Type B pancreatic cell (in vitro differentiated cells): ENCODE measurements at places on chromosomes 2 and 18.
A peak's percentile ranks its signal among the peaks of the same experiment; 100 is the strongest.

GRCh38 chr2:39517622-39518021, 80.5 kb upstream of the MAP4K3 start:
- H3K27ac ChIP-seq = no peak overlapping the region
- no peaks in the 10 kb centered on the region for H3K27me3 ChIP-seq
- H3K36me3 ChIP-seq = peaks cover 5% of the 10 kb centered on the region
- H3K4me1 ChIP-seq = peaks cover 36% of the 10 kb centered on the region
- no peak for DNase-seq

- no peak overlapping the region for H3K27ac ChIP-seq
- DNase-seq = no peak
- no peaks in the 10 kb centered on the region for H3K4me1 ChIP-seq
- H3K4me3 ChIP-seq = no peak overlapping the region
- peaks cover 6% of the 10 kb centered on the region for H3K27me3 ChIP-seq
These were observed 29.6 kb upstream of the IL37 start for GRCh38 chr2:112881217-112881985.

GRCh38 chr18:46843372-46843771, 73.9 kb downstream of the PIAS2 start:
- H3K27ac ChIP-seq = no peak overlapping the region
- H3K36me3 ChIP-seq = peaks cover 8% of the 10 kb centered on the region
- no peaks in the 10 kb centered on the region for H3K4me1 ChIP-seq
- H3K4me3 ChIP-seq = no peak overlapping the region

DNA sequence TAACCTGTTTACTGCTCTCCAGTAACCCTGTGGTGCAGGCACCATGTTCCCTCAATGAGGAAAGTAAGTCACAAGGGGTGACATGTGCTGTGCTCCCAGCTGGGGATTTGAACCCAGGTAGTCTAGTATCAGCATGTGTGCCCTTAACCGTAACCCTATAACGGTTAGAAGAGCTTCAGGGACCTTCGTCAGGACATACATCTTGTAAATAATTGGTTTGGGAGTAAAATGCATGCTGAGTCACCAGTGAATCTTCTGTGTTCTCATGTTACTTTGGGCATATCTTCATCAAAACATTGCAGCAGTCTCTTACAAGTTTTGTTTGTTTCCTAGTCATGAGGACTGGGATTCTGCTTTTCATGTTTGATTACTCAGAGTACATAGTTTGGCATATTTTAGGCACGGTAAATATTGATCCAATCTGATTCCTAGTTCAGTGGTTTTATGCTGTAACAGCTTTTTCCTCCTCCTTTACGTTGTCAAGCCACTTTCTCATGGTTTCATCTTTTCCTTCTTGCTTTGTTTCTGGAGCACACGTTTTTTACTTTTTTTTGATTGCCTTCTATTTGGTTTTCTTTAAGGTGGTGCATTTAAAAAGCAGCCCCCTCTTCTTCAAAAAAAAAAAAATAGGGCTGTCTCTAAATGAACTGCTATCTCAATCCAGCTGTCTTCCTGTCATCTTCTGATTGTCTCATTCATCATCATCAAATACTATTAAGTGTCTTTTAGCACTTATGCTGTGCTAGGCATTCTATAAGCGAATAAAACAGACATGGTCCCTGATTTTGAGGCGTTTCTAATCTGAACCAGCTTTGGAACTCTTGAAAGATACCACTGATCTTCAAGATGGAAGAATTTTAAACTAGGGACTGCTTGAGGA, 50.4 kb downstream of the CLIP4 start:
- H3K27ac ChIP-seq = no peak overlapping the region
- no peaks in the 10 kb centered on the region for H3K27me3 ChIP-seq
- H3K36me3 ChIP-seq = peaks cover 14% of the 10 kb centered on the region
- H3K4me1 ChIP-seq = peaks cover 16% of the 10 kb centered on the region

DNA sequence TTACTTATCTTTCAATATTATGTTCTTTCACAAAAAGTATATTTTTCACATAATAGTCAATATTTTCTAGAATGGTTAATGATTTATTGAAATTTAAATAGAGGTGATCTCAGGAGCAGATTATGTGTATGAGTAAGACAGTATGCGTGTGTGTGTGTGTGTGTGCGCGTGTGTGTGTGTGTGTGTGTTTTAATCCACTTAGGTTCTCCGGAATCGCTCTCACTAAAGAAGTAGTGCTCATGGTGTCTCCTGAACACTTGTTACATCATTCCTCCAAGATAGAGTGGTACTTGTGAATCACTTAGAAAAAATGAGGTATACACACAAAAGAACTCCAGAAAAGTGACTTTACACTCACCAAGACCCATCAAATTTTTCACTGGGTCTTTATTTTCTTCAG, 91.0 kb upstream of the KCNH7 start:
- no peaks in the 10 kb centered on the region for H3K4me1 ChIP-seq
- no peak for DNase-seq
- H3K27ac ChIP-seq = no peak overlapping the region
- H3K4me3 ChIP-seq = no peak overlapping the region

- H3K27ac ChIP-seq = no peak overlapping the region
- H3K27me3 ChIP-seq = peaks cover 34% of the 10 kb centered on the region
- no peaks in the 10 kb centered on the region for H3K36me3 ChIP-seq
- no peak overlapping the region for H3K4me3 ChIP-seq
These were observed 14.2 kb downstream of the LIMS2 start for GRCh38 chr2:127661072-127661649.

GRCh38 chr2:117755768-117756167, 58.7 kb upstream of the DDX18 start:
- H3K27me3 ChIP-seq = no peaks in the 10 kb centered on the region
- H3K4me1 ChIP-seq = no peaks in the 10 kb centered on the region
- no peak overlapping the region for H3K27ac ChIP-seq
- no peaks in the 10 kb centered on the region for H3K36me3 ChIP-seq
- no peak overlapping the region for H3K4me3 ChIP-seq
- DNase-seq = no peak

- DNase-seq = no peak
- H3K4me1 ChIP-seq = peaks cover 17% of the 10 kb centered on the region
- H3K27me3 ChIP-seq = no peaks in the 10 kb centered on the region
- no peak overlapping the region for H3K27ac ChIP-seq
These were observed 65.8 kb upstream of the SLC35F5 start for GRCh38 chr2:113822087-113822815.

GRCh38 chr2:112136096-112136495, 2.1 kb upstream of the FBLN7 start:
- H3K27ac ChIP-seq = no peak overlapping the region
- no peaks in the 10 kb centered on the region for H3K36me3 ChIP-seq

- peak overlapping the region; percentile 9 for H3K4me3 ChIP-seq
- H3K36me3 ChIP-seq = peaks cover 3% of the 10 kb centered on the region
- no peak for DNase-seq
- peaks cover 19% of the 10 kb centered on the region for H3K4me1 ChIP-seq
- peak overlapping the region; percentile 68 for H3K27ac ChIP-seq
These were observed 110.2 kb downstream of the VAPA start for GRCh38 chr18:10023853-10024570.

GRCh38 chr2:138124521-138124920, 160.2 kb downstream of the HNMT start:
- H3K4me3 ChIP-seq = no peak overlapping the region
- no peaks in the 10 kb centered on the region for H3K36me3 ChIP-seq
- H3K27ac ChIP-seq = no peak overlapping the region
- DNase-seq = no peak
- no peaks in the 10 kb centered on the region for H3K27me3 ChIP-seq
- H3K4me1 ChIP-seq = no peaks in the 10 kb centered on the region

DNA sequence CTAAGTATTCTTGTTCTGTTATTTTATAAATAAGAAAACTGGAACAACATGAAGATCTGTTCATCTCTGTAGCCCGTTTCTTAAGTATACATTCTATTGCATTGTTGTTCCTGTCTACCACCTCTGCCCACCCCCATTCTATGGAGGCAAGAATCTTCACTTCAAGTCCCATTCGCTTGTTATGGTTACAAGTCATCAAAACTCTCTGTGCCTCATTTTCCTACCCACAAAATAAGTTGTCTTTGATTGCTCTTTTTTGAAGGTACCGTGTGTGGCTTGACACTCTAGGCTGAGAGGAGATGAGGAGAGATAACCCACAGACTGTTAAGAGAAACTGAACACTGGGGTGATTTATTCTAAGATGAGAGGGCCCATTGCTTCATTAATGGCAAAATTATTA, 2.9 kb upstream of the EVA1A start:
- peaks cover 54% of the 10 kb centered on the region for H3K4me1 ChIP-seq
- H3K4me3 ChIP-seq = no peak overlapping the region
- peaks cover 35% of the 10 kb centered on the region for H3K27me3 ChIP-seq

DNA sequence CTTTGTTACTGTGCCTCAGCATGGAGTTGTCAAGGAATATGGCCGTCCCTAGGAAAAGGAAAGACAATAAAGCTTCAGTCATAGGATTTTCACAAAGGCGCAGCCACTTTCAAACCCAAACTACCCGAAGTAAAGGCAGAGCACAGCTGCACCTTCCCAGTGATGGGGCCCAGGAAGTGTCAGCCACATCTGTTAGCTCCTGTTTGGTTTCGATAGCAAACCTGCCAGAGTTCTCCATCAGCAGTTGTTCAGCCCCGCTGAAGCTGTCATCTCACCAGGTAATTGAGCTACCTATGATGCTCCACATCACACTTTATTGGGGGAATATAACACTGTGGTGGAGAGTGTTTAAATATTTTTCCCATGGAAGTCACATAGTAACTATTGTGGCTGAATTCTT, 80.7 kb downstream of the LRATD1 start:
- peaks cover 2% of the 10 kb centered on the region for H3K27me3 ChIP-seq
- no peak overlapping the region for H3K4me3 ChIP-seq
- H3K27ac ChIP-seq = no peak overlapping the region
- no peaks in the 10 kb centered on the region for H3K36me3 ChIP-seq
- no peak for DNase-seq
- H3K4me1 ChIP-seq = peaks cover 5% of the 10 kb centered on the region

GRCh38 chr2:76008001-76008702, 297.4 kb upstream of the GCFC2 start:
- DNase-seq = no peak
- H3K27me3 ChIP-seq = no peaks in the 10 kb centered on the region
- H3K4me1 ChIP-seq = no peaks in the 10 kb centered on the region
- H3K4me3 ChIP-seq = no peak overlapping the region
- H3K36me3 ChIP-seq = no peaks in the 10 kb centered on the region

GRCh38 chr2:42345986-42346385, 15.0 kb downstream of the COX7A2L start:
- H3K27me3 ChIP-seq = no peaks in the 10 kb centered on the region
- H3K4me1 ChIP-seq = peaks cover 29% of the 10 kb centered on the region
- no peak overlapping the region for H3K27ac ChIP-seq
- no peak overlapping the region for H3K4me3 ChIP-seq
- no peak for DNase-seq

GRCh38 chr2:469514-469913, 181.6 kb upstream of the ALKAL2 start:
- DNase-seq = no peak
- H3K27ac ChIP-seq = no peak overlapping the region
- H3K27me3 ChIP-seq = peaks cover 31% of the 10 kb centered on the region

DNA sequence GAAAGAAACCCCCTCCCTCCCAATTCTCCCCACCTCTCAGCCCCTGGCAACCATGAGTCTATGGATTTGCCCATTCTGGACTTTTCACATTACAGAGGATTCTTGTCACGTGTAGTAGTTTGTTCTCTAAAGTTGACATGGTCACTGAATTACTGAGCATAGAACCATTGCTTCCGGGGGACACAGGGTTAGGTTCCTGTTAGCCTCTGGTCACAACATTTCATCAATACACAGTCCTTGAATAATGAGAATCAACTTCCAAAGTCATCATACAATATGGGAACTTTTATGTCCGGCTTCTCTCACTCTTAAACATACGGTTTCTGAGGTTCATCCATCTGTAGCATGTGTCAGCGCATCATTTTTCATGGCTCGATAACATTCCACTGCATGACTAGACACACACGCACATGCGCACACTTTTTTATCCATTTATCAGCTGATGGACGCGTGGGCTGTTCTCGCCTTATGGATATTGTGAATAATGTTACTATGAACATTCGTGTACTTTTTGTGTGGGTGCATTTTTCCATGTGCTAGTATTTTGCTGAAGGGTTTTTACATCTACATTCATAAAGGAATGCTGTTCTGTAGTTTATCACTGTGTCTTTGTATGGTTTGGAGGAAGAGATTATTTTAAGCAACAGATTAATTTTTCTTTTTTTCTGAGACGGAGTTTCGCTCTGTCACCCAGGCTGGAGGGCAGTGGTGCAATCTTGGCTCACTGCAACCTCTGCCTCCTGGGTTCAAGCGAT, 48.1 kb downstream of the PARD6G start:
- H3K27me3 ChIP-seq = no peaks in the 10 kb centered on the region
- peak overlapping the region; percentile 66 for H3K27ac ChIP-seq
- no peak for DNase-seq
- H3K4me3 ChIP-seq = peak overlapping the region; percentile 3
- peaks cover 7% of the 10 kb centered on the region for H3K36me3 ChIP-seq

- H3K4me3 ChIP-seq = no peak overlapping the region
- H3K36me3 ChIP-seq = no peaks in the 10 kb centered on the region
- H3K4me1 ChIP-seq = peaks cover 4% of the 10 kb centered on the region
- DNase-seq = no peak
These were observed 53.2 kb upstream of the SEC11C start for GRCh38 chr18:59086522-59086921.

- no peaks in the 10 kb centered on the region for H3K36me3 ChIP-seq
- H3K4me1 ChIP-seq = no peaks in the 10 kb centered on the region
- DNase-seq = no peak
- no peaks in the 10 kb centered on the region for H3K27me3 ChIP-seq
These were observed 221.3 kb downstream of the PTH2R start for GRCh38 chr2:208627916-208628315.

DNA sequence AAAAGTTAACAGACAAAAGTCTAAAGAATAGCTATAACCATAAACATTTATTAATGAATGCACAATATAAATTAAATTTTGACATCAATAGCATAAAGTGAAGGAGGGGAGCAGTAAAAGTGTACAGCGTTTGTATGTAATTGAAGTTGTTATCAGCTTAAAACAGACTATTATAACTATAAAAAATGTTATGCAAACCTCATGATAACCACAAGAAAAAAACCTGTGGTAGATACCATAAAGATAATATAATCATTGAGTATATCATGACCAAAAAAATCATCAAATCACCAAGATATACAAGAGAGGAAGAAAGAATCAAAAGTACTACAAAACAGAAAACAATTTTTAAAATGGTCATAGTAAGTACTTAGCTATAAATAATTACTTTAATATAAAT, 122.1 kb upstream of the ID2 start:
- no peaks in the 10 kb centered on the region for H3K27me3 ChIP-seq
- H3K4me3 ChIP-seq = no peak overlapping the region
- H3K36me3 ChIP-seq = no peaks in the 10 kb centered on the region
- DNase-seq = no peak

DNA sequence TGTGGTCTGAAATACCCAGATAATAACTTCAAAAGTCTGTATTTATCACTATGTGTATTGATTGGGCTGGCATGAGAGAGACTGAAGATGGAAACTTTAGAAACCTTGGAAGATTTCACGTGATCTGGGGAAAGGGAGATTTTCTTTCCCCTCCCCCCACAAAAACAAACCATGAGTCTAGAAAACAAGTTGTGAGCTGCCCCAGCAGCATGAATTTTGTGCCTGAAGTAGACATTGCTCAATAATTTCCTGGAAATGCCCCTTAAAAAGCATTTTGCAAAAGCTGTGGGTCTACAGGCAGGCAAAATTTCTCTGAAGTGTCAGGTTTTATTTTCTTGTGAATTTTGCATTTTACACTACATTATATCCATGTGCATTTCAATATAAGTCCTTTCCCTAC, 101.8 kb downstream of the ETAA1 start:
- H3K27ac ChIP-seq = no peak overlapping the region
- H3K36me3 ChIP-seq = no peaks in the 10 kb centered on the region
- peaks cover 13% of the 10 kb centered on the region for H3K27me3 ChIP-seq
- H3K4me3 ChIP-seq = no peak overlapping the region

- no peaks in the 10 kb centered on the region for H3K36me3 ChIP-seq
- no peak overlapping the region for H3K4me3 ChIP-seq
- H3K27me3 ChIP-seq = peaks cover 4% of the 10 kb centered on the region
- H3K27ac ChIP-seq = no peak overlapping the region
- peaks cover 14% of the 10 kb centered on the region for H3K4me1 ChIP-seq
- no peak for DNase-seq
These were observed 47.1 kb downstream of the FOSL2 start for GRCh38 chr2:28439763-28440162.
